ENCODE measurements at places on chromosomes 5 and 9. TPM values are rescaled to one million over a fixed set of nuclear protein-coding genes. Genes with fewer than 3 reads are reported as not detected.
A peak's percentile ranks its signal among the peaks of the same experiment; 100 is the strongest.

GRCh38 chr5:168679515-168679920 is 100.3 kb upstream of the PANK3 start:
- H3K4me3 ChIP-seq, result no peak overlapping the region

DNA sequence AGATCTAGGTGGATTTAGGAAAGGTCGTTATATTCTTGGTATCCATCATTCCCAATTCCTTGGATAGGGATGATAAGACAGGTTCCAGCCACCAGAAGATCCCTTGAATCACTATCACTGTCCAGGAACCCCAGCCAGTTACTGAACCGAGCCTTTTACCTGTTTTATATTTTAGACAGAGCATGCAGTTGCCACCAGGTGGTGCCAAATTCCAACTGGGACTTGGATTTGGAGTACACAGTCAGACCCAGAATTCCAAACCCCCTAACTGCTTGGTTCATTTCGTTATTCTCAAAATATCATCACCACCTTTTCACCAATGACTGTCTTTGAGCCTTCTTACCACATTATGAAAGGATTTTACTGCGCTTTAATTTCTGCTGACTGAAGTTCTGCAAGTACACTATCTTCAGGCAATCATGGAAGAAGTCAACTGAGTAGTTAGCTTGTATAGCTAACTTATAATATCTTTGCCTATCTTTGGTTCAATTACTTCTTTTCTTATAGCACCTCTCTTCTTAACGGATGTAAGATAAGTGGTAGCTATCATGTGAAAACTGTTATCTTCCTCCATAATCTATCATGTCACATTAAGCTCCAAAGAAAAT is 191.8 kb downstream of the PRR16 start:
- no peak overlapping the region for H3K4me3 ChIP-seq
- no peaks in the 10 kb centered on the region for H3K27me3 ChIP-seq
- H3K4me1 ChIP-seq, result no peaks in the 10 kb centered on the region
- DNase-seq, result peak; percentile 37
- no peak overlapping the region for H3K27ac ChIP-seq
- no peaks in the 10 kb centered on the region for H3K36me3 ChIP-seq

GRCh38 chr5:146283344-146283761 is 55.3 kb upstream of the POU4F3 start:
- DNase-seq, result no peak
- peaks cover 3% of the 10 kb centered on the region for H3K4me1 ChIP-seq
- no peaks in the 10 kb centered on the region for H3K27me3 ChIP-seq
- peaks cover 14% of the 10 kb centered on the region for H3K36me3 ChIP-seq
- no peak overlapping the region for H3K27ac ChIP-seq

GRCh38 chr9:83043597-83043996 is 19.3 kb downstream of the RASEF start:
- H3K27ac ChIP-seq, result no peak overlapping the region
- no peaks in the 10 kb centered on the region for H3K36me3 ChIP-seq
- no peak overlapping the region for H3K4me3 ChIP-seq

DNA sequence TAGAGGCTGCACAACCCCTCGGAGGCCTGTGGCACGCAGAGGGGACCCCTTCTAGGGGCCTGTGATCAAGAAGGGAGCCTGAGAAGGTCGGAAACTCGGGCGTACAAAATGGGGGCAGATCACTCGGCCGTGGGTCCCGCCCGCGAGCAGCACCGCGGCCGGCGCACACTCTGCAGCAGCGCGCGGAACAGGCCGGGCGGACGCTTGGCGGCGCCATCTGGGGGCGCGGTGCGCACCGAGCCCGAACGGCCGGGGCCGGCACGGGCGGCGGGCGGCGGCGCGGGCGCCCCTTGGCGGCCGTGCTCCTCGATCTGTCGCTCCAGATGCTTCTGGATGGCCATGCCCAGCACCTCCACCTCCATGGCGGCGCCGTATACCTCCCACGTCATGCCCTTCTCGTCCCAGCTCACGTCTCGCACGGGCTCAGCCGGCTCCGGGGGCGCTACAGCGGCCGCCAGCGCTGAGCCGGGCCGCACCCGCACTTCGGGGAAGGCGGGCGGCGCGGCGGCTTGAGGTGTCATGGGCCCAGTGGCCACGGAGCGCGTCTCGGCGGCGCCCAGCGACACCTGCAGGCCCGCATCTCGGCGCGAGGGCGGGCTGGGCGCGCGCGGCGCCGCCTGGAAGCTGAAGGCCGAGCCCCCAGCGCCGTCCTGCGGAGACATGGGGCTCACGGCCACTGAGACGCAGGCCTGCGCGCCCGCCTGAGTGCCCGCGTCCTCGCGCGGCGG is 13.1 kb downstream of the GPRIN1 start:
- H3K4me3 ChIP-seq, result peak overlapping the region; percentile 48
- no peaks in the 10 kb centered on the region for H3K36me3 ChIP-seq
- peaks cover 2% of the 10 kb centered on the region for H3K27me3 ChIP-seq
- peak; percentile 81 for DNase-seq

DNA sequence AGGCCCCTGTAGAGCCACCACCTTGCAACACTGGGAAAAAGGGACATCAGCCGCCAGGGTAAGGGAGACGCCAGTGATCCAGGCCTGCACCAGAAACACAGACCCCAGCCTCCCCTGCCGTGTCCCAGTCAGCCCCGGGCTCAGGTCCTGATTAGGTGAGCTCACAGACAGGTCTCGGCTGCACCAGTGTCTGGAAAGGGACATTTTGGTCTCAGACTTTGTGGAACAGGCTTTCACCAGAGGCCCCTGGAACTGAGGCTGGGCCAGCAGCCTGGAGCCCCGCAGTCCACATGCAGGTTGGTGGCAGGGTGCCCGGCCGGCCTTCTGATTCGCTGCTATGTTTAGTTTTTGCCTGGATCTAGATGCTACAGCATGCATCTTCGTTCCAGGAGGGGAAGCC is 369.0 kb upstream of the IRX4 start:
- H3K4me3 ChIP-seq, result no peak overlapping the region
- no peaks in the 10 kb centered on the region for H3K36me3 ChIP-seq
- DNase-seq, result no peak
- H3K4me1 ChIP-seq, result no peaks in the 10 kb centered on the region
- H3K27ac ChIP-seq, result no peak overlapping the region
- peaks cover 6% of the 10 kb centered on the region for H3K27me3 ChIP-seq

GRCh38 chr5:139690064-139690802 is 42.1 kb downstream of the CXXC5 start:
- H3K36me3 ChIP-seq, result no peaks in the 10 kb centered on the region
- no peaks in the 10 kb centered on the region for H3K4me1 ChIP-seq
- no peak overlapping the region for H3K27ac ChIP-seq
- DNase-seq, result peak; percentile 38

- H3K4me1 ChIP-seq, result peaks cover 50% of the 10 kb centered on the region
- no peaks in the 10 kb centered on the region for H3K27me3 ChIP-seq
- no peak overlapping the region for H3K4me3 ChIP-seq
- DNase-seq, result no peak
- peaks cover 16% of the 10 kb centered on the region for H3K36me3 ChIP-seq
Observed at GRCh38 chr9:36153746-36154145, 15.4 kb upstream of the CCIN start.

DNA sequence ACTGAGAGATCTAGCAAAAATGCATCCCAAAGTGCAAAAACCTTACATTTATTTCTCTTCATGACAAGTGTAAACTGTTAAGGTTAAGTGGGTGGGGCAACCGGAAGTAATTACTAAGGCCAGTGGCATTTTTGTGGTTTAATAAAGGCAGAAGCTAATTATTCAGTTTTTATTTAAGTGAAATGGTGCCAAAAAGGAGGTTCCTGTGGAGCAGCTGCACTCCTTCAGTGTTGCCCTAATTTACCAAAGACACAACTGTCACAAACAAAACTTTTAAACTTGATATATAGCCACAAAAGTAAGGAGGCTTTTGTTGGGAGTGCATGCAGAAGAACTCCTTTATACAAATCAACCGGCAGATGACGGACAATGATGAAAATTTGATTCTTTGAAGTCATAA is 81.6 kb downstream of the NDUFS4 start:
- H3K27me3 ChIP-seq, result no peaks in the 10 kb centered on the region
- H3K4me1 ChIP-seq, result no peaks in the 10 kb centered on the region
- H3K27ac ChIP-seq, result no peak overlapping the region

GRCh38 chr9:1701113-1701512 is 314.0 kb upstream of the SMARCA2 start:
- no peaks in the 10 kb centered on the region for H3K4me1 ChIP-seq
- peaks cover 30% of the 10 kb centered on the region for H3K27me3 ChIP-seq
- no peak overlapping the region for H3K27ac ChIP-seq
- H3K36me3 ChIP-seq, result no peaks in the 10 kb centered on the region
- no peak for DNase-seq
- no peak overlapping the region for H3K4me3 ChIP-seq

- H3K27me3 ChIP-seq, result peaks cover 10% of the 10 kb centered on the region
- peaks cover 25% of the 10 kb centered on the region for H3K4me1 ChIP-seq
- no peaks in the 10 kb centered on the region for H3K36me3 ChIP-seq
- peak overlapping the region; percentile 91 for H3K27ac ChIP-seq
- DNase-seq, result peak; percentile 67
- no peak overlapping the region for H3K4me3 ChIP-seq
Observed at GRCh38 chr9:97703437-97704344, 6.6 kb upstream of the XPA start.

DNA sequence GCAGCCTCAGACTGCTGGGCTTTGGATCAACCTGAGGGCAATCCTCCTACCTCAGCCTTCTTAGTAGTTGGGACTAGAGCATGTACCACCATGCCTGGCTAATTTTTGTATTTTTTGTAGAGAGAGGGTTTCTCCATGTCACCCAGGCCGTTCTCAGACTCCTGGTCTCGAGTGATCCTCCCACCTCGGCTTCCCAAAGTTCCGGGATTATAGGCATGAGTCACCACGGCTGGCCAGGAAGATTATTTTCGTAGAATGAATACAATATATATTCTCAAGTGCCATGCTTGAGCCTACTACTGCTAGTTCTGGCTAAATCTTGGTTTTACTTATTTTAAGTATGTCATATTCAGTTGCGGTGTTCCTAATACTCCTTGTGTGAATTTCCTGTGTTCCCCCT is 88.2 kb upstream of the CLINT1 start:
- H3K4me3 ChIP-seq, result no peak overlapping the region
- peaks cover 8% of the 10 kb centered on the region for H3K27me3 ChIP-seq
- H3K36me3 ChIP-seq, result no peaks in the 10 kb centered on the region

DNA sequence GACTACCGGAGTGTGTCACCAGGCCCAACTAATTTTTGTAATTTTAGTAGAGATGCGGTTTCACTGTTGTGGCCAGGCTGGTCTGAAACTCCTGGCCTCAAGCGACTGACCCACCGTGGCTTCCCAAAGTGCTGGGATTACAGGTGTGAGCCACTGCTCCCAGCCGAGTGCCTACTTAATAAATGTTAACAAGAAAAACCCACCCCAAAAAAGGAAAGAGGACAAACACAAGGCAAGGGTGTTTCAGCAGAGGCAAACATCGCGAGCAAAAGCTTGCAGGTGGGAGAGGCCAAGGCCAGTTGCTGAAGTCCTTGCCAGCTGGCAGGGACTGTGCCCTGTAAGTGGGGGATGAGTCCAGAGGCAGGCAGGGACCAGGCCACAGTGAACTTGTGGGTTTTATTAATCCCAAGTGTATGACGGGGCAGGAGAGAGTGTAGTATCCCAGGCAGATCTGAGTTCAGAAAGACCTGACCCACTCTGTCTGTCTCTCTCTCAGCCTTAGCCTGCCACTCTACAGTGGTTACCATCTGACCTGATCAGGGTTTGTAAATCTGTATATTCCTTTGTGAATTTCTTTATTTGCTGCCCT is 6.4 kb upstream of the FPGS start:
- no peaks in the 10 kb centered on the region for H3K27me3 ChIP-seq
- H3K36me3 ChIP-seq, result peaks cover 10% of the 10 kb centered on the region
- no peak overlapping the region for H3K4me3 ChIP-seq
- peak overlapping the region; percentile 62 for H3K27ac ChIP-seq
- DNase-seq, result no peak
- peaks cover 26% of the 10 kb centered on the region for H3K4me1 ChIP-seq

DNA sequence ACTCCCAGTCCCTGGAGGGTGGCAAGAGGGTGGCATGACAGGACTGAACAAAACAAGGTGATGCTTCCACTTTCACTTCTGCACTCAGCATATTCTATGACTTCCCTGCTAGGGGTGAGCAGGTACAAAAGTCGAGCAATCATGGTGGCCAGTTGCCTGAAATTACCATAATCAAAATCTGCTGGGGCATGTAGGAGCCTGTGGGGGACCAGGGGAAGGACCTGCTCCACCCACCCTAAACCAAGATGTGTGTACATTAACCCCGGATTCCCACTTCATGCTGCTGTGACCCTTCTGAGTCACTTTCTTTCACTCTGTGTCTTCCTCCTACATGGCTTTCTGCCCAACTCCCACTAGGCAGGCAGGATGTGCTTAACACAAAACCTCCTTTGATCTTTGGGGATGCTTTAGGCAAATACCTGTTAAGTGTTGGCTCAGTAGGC is 73.3 kb upstream of the PHF24 start:
- H3K27ac ChIP-seq, result peak overlapping the region; percentile 72
- no peaks in the 10 kb centered on the region for H3K4me1 ChIP-seq
- DNase-seq, result peak; percentile 63
- H3K4me3 ChIP-seq, result peak overlapping the region; percentile 7

- no peaks in the 10 kb centered on the region for H3K4me1 ChIP-seq
- H3K36me3 ChIP-seq, result no peaks in the 10 kb centered on the region
- peaks cover 8% of the 10 kb centered on the region for H3K27me3 ChIP-seq
- no peak for DNase-seq
- H3K27ac ChIP-seq, result no peak overlapping the region
Observed at GRCh38 chr5:135822959-135823358, 11.5 kb upstream of the SLC25A48 start.

- no peak for DNase-seq
- no peaks in the 10 kb centered on the region for H3K27me3 ChIP-seq
- peaks cover 84% of the 10 kb centered on the region for H3K4me1 ChIP-seq
- H3K36me3 ChIP-seq, result peaks cover 52% of the 10 kb centered on the region
Observed at GRCh38 chr5:68274847-68275651, 59.5 kb downstream of the PIK3R1 start.

- no peak for DNase-seq
- H3K27ac ChIP-seq, result no peak overlapping the region
- no peaks in the 10 kb centered on the region for H3K36me3 ChIP-seq
Observed at GRCh38 chr9:126695186-126695585, 81.5 kb downstream of the LMX1B start.

- no peak overlapping the region for H3K27ac ChIP-seq
- no peak overlapping the region for H3K4me3 ChIP-seq
- H3K36me3 ChIP-seq, result peaks cover 14% of the 10 kb centered on the region
- H3K27me3 ChIP-seq, result no peaks in the 10 kb centered on the region
Observed at GRCh38 chr5:142984011-142984410, 213.8 kb downstream of the ARHGAP26 start.

Gene ANKRD34B
- 0.07 TPM for total RNA-seq

Gene PLPP7
- 0.30 TPM for total RNA-seq

Gene SHLD3
- total RNA-seq, result 3.5 TPM

Gene IRX1
- total RNA-seq, result not detected

Gene PCDHGA6
- total RNA-seq, result 0.14 TPM

Gene PDE8B
- total RNA-seq, result not detected

Gene PFN3
- not detected for total RNA-seq

Gene MAST4
- 26.7 TPM for total RNA-seq

Gene DMGDH
- total RNA-seq, result 0.86 TPM

Gene GFRA3
- not detected for total RNA-seq

Gene FGF18
- not detected for total RNA-seq

Gene APBA1
- total RNA-seq, result 0.16 TPM

Gene SLC23A1
- 0.43 TPM for total RNA-seq

Gene PIP5KL1
- 2.8 TPM for total RNA-seq

Data from activated CD4-positive, alpha-beta T cell treated with anti-CD3 and anti-CD28 coated beads for 36 hours (primary cell).